ENCODE measurements at places on chromosomes 11 and 22.

DNA sequence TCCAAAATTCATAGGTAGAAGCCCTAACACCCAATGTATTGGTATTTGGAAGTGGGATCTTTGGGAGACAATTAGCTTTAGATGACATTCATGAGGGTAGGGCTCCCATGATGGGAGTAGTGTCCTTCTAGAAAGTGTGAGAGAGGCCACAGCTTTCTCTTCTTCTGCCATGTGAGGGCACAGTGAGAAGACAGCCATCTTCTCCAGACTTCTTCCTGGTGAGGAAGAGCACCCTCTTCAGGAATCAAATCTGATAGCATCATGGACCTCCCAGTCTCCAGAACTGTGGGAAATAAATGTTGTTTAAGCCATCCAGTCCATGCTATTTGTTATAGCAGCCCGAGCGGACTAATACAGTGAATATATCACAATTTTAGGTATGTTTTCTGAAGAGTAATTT is 96.9 kb downstream of the CNTN5 start:
- no peak for DNase-seq

- no peak for DNase-seq
These were observed 7.3 kb downstream of the SREBF2 start for GRCh38 chr22:41840216-41840615.

DNA sequence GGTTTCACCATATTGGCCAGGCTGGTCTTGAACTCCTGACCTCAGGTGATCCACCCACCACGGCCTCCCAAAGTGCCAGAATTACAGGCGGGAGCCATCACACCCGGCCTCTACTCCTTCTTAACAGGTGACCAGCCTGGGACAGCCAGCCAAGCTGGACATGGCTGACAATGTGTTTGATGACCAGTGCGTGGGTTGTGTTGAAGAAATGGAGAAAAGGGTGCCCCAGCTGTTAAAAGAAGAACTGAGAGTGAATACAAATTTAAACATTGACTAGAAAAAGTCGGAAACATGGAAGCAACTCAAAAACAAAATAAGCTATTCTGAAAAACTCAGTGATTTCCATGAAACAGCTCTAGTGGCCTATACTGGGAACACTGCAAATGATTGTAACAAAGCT is 86.5 kb upstream of the CLPB start:
- no peak for DNase-seq

- no peak for DNase-seq
These were observed 25.3 kb downstream of the SLC22A6 start for GRCh38 chr11:62959422-62959980.

- no peak for DNase-seq
These were observed 52.0 kb upstream of the ELF5 start for GRCh38 chr11:34565417-34566207.

DNA sequence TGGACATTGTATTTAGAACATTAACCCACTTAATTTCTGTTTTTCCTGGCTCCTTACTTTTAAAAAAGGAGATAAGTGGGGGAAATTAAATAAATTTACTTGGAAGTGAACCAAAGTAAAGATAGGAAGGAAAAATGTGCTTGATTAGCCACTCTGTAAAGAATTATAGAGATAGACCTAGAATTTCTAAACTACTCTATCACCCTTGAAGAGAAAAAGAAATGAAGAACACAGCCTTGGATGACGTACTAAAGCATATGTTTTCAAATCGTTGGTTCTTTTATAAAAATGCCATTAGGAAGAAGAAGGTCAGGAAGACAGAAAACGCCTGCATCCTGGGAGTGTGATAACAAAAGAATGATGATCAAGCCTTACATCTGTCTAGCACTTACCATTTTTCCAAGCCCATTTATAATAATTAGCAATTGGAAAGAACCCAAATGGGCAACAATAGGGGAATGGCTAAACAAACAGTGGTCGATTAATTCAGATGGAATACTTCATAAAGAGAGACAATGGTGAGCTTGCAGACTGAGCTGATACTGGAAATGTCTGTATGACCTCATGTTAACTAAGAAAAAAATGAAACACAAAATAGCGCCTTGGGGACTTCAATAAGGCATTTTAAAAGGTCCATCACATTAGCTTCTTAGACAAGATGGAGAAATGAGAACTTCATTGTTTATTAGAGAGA is 81.0 kb upstream of the LRRC55 start:
- DNase-seq = no peak

GRCh38 chr22:17797721-17798559 is 23.7 kb upstream of the BID start:
- DNase-seq = no peak

GRCh38 chr22:38286915-38287669 is 14.3 kb upstream of the TMEM184B start:
- DNase-seq = no peak

- DNase-seq = peak; percentile 64
These were observed 357.7 kb downstream of the BUD13 start for GRCh38 chr11:116415095-116415494.

- no peak for DNase-seq
These were observed 135.0 kb upstream of the MTNR1B start for GRCh38 chr11:92834296-92835020.

DNA sequence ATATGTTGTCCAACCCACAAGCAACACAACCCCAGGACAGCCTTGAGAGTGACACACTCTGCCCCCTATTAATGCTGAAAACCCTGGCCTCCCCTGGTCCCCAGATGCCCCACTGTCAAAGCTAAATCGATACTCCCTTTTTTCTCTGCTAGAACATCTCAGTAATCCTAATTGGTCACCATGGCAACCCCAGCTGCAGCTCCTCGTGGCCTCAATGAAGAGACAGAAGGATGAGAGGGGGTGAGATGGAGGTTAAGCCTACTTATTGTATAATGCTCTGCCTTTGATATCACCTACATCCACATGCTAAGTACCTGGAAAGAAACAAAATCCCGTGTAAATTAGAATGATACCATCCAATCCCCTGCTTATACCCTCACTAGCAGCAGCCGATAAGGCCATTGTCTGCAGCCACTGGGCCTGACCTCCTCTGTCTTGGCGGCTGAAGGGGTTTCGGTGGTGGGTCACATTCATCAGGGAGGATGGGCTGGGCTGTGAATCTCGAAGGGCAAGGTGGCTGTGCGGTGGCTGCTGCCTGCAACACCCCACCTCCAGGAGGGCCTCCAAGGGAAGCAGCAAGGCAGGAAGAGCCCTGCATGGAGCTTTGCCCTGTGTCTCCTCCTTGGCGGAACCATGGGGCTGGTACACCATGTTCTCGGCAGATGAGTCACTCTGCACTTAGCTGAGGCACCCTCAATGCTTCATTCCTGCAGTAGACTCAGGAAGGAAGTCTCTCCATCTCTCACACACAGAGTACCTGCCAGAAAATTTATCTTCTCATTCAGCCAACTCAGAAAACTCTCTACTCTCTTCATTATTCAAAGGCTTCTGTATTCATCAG is 399.5 kb downstream of the BUD13 start:
- no peak for DNase-seq

All from left hindlimb (tissue), 1 donor.